GM06990 (cell line): ENCODE measurements at places on chromosomes 7 and 10.

DNA sequence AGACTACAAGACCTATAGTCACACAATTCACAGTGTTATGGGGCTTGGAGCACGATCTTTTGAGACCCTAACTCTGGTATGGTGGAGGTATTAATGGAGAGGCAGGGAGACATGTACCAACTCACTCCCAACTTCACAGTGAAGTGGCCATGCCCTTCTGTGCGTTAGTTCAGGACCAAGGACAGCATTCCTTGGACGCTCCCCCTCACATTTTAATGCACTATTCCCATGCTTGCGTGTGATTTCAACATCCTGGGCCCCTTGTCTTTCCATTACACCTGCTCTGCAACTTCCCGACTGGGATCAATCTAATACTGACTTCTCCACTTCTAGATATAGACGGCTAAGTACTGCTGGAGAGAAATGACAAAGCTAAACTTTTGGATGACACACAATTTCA lies 72.7 kb downstream of the PLCE1 start:
- no peak for DNase-seq

DNA sequence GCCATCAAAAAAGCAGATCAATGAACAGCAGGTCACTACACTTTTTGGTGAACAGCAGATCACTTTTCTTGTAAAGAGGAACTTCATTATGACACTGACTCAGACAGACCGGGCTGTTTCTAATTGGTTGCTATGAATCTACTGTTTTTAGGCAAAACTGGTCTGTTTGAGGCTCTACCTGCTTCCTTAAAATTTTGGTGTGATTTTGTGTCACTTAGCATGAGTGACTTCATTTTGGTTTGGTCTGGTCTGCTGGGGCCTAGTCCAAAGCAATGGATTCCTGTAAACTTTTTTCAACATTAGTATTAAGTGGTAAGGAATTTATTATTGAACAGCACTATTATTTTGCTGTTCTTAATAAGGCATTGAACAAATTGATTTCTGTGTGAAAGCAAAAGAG lies 41.8 kb upstream of the C10orf71 start:
- DNase-seq: no peak

- DNase-seq: no peak
These were observed 72.1 kb upstream of the INHBA start for GRCh38 chr7:41774966-41775365.

- no peak for DNase-seq
These were observed 27.4 kb downstream of the MAPK8 start for GRCh38 chr10:48333856-48334255.

- DNase-seq: no peak
These were observed 29.0 kb upstream of the GNA12 start for GRCh38 chr7:2873146-2873545.

GRCh38 chr7:5348134-5349004 lies 65.6 kb downstream of the SLC29A4 start:
- no peak for DNase-seq

DNA sequence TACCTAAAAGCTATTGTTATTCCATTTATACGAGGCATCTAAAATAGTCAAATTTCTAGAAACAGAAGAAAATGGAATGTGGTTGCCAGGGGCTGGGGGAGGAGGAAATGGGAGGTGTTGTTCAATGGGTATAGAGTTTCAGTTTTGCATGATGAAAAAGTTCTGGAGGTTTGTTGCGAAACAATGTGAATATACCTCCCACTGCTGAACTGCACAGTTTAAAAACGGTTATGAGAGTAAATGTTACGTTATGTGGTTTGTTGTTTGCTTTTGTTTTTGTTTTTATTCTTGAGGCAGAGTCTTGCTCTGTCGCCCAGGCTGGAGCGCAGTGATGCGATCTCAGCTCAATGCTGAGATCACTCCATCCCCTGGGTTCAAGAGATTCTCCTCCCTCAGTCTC lies 64.9 kb upstream of the NRBF2 start:
- no peak for DNase-seq

DNA sequence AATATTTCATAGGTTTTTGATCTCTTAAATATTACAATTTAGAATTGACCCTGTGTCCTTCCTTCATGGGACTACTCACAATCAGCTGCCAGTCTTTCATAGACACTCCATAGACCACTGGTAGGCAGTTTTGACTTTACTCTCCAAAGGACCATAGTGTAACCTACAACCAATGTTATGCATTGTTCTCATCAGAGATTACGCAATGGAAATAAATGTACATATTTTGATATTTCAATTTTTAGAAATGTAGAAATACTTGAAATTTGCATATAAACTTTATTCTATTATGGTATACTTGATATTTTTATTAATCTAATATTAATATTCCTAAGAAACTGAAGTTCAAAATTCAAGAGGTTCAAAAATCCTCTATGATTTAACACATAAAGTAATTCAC lies 446.4 kb upstream of the KCND2 start:
- DNase-seq: no peak

GRCh38 chr10:68101066-68101465 lies 8.2 kb upstream of the MYPN start:
- no peak for DNase-seq

DNA sequence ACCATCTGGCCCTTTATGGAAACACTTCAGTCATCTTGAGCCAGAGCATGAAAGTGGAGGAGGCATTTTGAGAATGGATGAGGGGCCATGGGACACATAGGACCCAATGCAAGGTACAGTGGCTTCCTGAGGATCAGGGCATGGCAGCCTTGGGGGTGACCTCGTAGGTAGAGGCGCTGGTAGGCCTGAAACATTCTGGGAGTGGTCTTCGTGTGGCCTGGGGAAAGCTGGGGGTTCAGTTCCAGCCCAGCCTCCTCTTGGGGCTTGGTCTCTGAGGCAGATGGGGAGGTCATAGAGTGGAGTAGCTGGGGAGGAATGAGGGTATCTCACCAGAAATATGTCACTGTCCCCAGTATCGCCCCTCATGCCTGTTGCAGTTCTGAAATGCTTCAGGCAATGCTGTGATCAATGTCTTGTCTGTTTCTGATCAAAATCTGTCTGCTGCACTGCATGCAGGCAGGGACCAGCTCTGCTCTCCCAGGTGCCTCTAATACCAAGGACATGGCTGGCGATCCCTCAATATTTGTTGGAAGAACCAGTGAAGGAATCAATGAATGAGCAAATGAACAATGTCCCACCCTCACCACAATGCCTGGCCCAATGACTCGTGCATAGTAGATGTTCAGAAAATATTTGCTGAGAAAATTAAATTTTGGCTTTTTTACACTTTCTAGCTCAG lies 90.9 kb downstream of the CHST15 start:
- no peak for DNase-seq

- DNase-seq: no peak
These were observed 138.0 kb downstream of the WDR37 start for GRCh38 chr10:1194161-1194560.

DNA sequence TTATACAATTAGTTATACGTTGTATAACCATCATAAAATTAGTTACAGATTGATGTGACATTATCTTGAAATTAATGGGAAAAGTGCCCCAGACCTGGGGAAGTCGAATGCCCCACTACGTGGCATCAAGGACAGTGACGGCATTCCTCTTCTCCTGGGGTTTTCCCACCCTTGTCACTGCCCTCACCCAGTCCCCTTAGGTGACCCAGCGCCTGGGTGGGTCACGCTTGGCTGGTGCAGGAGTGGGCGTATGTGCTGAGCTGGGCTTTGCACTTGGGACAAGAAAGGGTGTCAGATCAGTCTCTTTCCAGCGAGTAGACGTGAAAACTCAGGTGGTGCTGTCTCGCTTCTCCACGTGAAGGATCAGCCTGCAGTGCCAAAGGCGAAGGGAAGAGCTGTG lies 7.6 kb downstream of the FOXK1 start:
- peak; percentile 48 for DNase-seq

GRCh38 chr7:42014625-42015618 lies 222.1 kb downstream of the GLI3 start:
- peak; percentile 28 for DNase-seq

- no peak for DNase-seq
These were observed 72.0 kb downstream of the KMT2C start for GRCh38 chr7:152363798-152364197.
